Activated naive CD4-positive, alpha-beta T cell (primary cell): ENCODE measurements at places on chromosomes 6 and 20.
A peak's percentile ranks its signal among the peaks of the same experiment; 100 is the strongest.

- no peak for DNase-seq
These were observed 5.1 kb upstream of the EPB41L2 start for GRCh38 chr6:131068165-131068564.

DNA sequence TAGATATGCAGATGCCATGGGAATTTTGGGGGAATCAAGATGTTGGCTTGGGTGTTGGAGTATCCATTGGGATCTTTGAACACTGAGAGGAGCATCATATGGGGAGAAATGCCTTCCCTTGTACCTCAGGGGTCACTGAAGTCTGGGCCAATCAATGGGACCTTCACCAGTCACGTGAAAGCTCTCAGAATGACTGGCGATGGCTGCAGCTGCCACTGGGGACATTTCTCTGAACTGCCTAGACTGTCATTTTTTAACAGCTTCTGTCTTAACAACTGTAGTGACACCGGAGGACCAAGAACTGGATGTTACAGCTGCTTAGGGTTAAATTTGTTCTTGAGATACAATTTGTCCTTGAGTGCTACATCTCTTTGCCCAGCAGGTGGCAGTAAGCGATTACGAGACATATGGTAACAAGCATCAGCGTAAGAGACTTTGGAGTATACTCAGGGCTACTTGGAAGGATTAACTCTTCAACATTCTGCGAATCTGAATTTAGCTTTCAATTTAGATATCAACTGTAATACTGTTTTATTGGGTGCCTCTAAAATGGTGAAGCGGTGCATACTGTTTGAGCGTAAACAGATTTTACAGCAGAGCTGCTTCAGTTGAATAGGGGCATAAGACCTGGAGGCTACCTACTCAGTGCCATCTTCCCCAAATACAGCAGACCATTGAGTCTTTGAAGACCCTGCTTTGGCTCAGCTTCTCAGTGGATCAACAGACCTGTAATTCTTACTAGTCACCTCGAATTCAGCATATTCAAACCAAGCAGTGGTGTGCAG, 36.0 kb downstream of the CCN2 start:
- no peak for DNase-seq

- peak; percentile 37 for DNase-seq
These were observed 523 bp downstream of the CDS2 start for GRCh38 chr20:5127204-5127858.

- no peak for DNase-seq
These were observed 203.5 kb downstream of the KCNQ5 start for GRCh38 chr6:72825315-72825911.

DNA sequence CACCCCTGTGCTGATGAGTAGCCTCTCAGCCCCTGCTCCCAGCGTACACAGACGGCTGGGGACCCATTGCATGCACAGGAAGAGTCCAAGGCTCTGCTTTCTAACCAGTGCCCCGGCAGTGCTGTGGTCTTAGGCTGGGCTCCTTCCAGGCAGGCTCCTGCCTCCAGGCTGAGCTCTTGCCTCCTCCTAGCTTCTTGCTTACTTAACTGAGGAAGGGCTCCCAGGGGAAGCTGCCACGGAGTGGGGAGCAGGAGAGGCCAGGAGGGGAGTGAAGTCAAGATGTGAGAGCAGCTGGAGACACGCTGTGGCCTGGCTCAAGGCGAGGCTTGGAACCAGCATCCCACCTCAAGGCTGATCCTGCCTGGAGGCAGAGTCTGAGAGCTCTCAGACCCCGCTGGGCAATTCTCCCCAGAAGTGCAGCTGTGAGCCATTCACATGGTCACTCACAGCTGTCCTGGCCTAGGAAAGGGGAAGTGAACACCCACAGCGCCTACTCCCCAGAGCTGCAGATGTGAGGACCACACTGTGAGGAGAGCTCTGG, 141.0 kb downstream of the TBXT start:
- DNase-seq: no peak

DNA sequence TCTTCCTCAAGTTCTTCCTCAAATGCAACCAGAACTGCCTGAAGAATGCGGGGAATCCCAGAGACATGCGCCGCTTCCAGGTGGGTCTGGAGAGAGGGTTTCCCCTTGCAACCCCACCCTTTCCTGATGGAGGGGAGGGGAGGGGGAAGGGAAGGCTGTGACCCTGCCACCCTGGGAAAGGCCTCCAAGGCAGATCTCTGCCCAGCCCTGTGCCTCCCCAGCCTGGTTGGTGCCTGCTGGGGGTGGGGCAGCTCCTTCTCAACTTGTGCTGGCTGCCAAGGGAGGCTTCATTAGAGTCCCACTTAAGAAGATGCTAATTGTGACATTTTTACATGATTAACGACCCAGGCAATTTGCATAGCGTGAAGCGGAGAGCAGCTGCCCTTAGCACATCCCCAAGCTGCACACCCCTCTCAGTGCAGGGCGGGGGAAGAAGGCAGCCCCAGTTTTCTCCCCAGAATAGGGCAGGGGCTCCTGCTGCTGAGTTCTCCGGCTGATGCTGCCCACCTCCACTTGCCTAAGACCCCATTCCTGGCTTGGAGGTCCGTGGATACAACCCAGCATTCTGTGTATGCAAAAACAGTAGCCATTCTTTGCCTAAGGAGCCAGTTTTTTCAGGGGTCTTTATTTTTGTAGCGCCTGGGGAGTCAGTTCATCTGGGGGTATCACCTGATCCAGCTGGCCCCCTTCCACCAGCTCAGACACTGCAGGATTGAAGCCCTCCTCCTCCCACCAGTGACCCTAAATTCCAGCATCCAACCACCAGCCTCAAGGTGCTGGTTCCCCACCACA, 51.7 kb downstream of the CPXM1 start:
- no peak for DNase-seq
